Brain pericyte (primary cell): ENCODE measurements at places on chromosomes 13 and 19.

DNA sequence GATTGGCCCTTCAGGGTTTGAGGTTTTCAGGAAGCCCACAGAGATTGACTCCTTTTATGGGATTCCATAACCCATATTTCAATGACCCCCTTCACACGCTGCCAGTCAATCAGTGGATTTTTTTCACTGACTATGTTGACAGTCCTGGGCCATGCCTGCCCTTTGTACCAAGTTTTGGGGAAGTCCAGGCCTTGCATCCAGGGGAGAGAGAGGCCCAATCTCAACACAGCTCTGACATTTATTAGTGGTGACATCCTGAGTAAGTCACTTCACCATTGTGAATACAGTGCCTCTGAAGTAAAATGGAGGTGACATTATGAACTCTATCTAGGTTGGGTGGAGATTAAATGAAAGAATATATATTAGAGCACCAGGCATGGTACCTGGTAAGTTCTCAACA is 181.1 kb downstream of the NUFIP1 start:
- no peak for DNase-seq

DNA sequence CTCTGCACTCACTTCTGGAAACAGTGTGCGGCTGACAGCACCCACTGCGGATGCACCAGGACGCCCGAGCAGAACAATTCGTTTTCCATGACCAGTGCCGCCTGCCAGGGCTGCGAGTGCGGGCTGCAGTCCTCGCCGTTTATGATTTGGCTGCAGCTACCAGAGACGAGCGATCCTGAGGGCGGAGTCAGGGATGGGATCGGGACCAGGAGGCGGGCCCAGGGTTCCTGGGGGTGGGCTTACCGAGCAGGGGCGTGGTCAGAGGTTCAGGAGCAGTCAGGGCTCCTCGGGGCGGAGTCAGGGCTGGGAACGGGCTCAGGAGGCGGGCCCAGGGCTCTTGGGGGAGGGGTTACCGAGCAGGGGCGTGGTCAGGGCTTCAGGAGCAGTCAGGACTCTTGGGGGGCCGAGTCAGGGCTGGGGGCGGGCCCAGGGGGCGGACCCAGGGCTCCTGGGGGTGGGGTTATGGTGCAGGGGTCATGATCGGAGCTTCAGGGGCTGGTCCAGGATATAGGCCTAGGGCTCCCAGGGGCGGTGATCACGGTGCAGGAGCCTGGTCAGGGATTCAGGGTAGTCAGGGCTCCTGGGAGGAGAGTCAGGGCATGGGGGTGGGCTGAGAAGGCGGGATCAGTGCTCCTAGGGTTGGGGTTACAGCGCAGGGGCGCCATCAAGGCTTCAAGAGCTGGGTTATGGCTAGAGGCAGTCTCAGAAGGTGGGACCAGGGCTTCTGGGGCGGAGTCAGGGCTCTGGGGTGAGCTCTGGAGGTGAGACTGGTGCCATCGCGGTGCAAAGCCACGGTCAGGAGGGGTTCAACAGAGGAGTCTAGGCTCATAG is 1.7 kb downstream of the KLK4 start:
- no peak for DNase-seq

- DNase-seq = no peak
Observed at GRCh38 chr19:38743394-38744297, 628 bp downstream of the CAPN12 start.

DNA sequence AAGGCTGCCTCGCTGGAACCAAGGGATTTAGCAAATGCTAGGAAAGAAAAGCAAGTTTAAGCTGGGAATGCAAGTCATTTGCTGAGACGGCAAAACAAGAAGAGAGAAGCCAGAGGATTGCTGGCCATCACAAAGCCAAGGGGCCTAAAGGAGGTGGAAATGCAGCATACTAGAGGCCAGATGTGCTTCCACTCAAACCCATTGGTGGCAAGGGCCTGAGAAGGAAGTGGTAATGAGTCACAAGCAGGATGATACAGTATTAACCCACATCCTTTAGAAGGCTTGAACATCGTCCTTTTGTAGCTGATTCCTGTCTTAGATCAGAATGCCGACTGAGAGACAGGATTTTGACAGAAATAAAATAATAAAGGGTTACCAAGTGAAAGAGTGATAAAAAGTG is 68.2 kb downstream of the ITGBL1 start:
- no peak for DNase-seq

DNA sequence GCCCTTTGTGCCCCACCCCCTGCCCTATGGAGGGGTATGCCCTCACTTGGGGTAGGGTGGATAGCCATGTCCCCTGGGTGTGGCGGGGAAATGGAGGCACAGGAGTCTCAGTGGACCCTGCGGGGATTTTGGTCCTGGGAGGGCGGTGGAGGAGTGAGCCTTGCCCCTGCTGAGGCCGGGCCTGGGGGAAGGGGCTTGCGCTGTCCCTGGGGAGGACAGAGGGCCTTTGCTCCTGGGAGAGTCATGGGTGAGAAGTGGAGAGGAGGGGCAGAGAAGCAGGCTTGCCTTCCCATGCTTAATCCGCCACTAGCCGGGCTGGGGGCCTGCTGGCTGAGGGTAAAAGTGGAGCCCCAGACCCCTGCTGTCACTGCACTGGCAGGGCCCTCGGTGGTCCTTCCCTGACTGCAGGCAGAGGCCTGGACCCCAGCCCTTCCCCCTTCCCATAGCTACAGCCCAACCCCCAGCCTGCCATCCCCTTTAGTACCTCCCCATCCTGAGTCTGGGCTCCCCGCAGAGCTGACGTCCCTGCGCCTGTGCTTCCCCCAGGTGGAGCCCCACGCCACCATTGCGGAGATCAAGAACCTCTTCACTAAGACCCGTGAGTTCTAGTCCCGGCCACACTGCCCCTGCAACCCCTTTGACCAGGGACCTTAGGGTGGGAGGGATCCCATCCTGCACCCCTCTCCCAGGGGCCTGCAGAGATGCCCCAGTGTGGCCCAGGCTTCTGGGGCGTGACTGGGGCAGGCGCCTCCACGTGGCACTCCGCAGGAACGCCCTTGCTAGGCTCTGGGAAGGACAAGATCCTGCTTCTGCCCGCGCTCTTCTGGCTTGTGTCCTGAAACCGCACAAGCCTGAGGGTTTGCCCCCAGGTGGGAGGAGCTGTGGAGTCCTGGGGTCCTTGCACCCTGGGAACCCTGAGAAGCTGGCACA is 8.9 kb downstream of the NDUFB7 start:
- DNase-seq = no peak

DNA sequence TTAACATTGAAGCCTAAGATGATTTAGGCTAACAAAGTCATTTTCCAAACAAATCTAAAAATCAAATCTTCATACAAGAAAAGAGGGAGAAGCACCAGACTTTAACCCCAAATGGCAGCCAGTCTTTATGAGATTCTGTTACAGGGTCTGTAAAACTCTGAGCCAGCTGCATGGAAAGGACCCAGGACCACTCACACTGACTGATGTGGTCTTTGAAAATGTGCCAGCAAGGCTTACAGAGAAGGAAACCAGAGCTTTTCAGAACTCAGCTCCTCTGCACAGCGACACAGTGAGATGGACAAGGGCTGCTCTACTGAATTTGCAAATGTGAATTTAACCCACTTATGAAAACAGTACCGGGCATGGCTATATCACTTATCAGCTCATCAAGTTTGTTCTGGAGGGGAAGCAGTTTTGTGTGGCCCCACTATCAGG is 98.8 kb upstream of the SERP2 start:
- DNase-seq = no peak

DNA sequence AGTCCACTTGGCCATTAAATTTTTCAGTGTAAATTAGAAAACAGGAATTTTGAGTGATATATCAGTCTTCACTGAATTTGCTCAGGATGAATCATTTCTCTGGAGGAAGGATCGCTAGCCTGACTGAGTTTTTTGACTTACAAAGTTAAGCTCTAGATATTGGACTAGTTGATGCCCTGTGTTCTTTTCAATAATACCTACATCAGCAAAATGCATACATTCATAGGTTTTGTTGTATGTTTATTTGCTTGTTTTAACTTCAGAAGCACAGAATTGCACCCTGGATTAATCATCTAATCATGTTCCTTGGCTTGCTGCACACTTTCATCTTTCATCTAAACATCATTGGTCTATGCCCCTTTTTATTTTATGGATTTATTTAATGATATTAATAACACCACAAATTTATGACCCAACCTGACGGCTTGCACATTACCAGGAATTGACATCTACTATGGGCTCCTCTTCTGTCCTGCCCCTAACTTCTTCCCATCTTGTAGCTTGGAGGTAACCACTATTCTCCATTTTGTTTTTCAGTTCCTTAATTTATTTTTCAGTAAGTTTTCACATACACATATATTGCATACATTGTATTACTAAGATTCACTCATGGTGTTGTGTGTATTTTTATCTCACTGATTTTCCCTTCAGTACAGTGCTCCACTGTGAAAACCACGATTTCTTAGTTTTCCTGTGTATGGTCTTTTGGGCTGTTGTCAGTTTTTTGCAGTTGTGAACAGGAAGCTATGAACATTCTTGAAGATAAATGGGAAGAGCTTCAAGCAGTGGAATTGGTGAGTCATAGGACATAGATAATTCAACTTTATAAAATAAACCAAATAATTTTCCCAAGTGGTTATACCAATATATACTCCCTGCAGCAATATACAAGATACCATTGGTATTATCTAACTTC is 23.3 kb downstream of the COMMD6 start:
- no peak for DNase-seq

GRCh38 chr19:646779-647565 is 7.3 kb downstream of the FGF22 start:
- DNase-seq = no peak

DNA sequence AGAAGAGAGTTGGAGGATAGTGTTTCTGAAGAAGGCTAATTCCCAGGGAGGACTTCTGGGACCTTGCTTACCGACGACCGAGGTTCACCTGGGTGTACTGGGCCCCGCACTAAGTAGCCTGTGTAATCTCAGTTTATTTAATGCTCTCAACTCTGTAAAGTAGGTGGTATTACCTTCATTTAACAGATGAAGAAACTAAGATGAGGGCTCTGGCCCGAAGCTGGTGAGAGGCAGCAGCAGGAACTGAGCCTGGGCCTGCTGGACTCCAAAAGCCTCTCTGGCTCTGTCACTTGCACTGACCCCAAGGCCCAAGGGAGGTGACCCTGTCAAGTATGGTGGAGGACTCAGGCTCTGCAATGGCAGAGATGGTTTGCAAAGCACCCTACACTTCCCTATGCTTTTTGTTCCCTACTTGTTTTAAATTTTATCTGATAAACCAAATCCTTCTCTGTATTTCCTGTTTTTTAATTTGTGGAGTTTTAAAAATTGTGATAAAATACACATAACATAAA is 50.6 kb downstream of the GGACT start:
- DNase-seq = no peak

DNA sequence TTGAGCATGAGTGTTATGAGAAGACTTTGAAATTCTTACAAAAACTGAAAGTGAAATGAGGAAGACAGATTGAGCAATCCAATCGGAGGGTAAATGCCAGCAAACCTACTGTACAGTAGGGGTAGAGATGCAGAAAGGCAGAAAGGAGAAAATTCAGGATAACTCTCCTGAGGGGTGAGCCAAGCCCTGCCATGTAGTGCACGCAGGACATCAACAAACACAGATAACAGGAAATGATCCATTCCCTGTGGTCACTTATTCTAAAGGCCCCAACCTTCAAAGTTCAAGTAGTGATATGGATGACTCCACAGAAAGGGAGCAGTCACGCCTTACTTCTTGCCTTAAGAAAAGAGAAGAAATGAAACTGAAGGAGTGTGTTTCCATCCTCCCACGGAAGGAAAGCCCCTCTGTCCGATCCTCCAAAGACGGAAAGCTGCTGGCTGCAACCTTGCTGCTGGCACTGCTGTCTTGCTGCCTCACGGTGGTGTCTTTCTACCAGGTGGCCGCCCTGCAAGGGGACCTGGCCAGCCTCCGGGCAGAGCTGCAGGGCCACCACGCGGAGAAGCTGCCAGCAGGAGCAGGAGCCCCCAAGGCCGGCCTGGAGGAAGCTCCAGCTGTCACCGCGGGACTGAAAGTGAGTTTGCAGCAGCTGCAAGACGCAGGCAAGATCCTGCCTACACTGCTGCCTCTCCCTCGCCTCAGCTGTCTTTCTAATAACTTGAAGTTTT is at the start of gene TNFSF13B:
TNFSF13B (plus strand) TSS at position 118 of the 728 bp plus-strand sequence; CDS start at position 296, 178 bp downstream.
- DNase-seq = no peak

GRCh38 chr13:31236211-31236786 is 36.5 kb downstream of the B3GLCT start:
- DNase-seq = no peak

DNA sequence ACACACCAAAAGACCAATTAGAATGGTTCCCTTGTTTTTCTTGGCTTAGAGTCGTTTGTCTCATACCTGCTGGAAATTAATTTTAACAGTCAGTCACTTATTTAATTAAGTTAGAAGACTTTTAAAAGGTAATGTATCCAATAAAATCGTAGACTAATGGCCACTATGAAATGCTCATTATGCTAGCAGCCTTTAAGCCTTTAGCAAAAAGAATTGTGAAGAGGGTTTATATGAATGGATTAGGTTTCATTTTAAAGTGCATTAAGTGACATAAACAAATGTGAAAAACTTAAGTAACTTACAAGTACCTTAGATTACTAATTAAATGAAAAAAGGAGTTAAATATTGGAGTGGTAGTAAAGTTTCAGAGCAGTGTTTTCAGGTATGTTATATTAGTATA is 139.6 kb downstream of the RXFP2 start:
- no peak for DNase-seq

DNA sequence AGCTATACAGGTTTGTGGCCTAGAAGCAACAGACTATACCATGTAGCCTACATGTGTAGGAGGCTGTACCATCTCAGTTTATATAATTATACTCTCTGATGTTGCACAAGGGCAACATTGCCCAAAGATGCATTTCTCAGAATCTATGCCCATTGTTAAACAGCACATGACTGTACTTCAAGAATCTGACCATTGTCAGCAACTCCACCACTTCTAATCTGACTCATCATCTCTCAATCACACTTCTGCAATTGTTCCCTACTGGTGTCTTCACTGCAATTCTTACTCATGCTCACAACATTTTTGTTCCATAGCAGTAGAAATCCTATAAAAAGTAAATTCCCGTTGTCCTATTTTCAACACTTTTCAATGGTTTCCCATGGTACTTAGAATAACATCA is 63.9 kb upstream of the ATXN8OS start:
- no peak for DNase-seq

DNA sequence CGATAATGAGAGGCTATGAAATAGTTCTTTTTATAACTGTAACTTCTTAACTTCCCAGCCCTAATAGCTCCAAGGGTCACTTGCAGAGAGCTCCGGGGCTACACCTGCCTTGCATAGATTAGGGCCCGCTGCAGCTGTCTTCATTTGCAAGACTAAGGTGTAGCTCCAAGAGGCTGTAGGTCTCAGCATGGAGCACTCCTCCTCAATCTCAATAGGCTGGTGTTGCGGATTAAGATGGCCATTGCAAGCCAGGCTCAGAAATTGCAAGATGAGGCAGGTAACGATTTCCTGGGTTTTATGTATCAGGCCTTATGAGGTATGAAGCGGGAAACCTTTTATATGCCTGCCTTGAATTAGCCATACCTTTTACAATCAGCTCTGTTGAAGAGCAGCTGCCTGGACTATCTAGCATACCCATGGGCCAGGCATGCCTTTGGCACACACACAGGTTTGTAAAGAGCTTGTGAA is 185.7 kb downstream of the TM9SF2 start:
- DNase-seq = no peak

- DNase-seq = no peak
Observed at GRCh38 chr13:31352467-31352866, 152.7 kb downstream of the B3GLCT start.

GRCh38 chr13:107373551-107373950 is 805.6 kb upstream of the ARGLU1 start:
- DNase-seq = peak; percentile 59
